ENCODE measurements at places on chromosomes 2 and 18.

DNA sequence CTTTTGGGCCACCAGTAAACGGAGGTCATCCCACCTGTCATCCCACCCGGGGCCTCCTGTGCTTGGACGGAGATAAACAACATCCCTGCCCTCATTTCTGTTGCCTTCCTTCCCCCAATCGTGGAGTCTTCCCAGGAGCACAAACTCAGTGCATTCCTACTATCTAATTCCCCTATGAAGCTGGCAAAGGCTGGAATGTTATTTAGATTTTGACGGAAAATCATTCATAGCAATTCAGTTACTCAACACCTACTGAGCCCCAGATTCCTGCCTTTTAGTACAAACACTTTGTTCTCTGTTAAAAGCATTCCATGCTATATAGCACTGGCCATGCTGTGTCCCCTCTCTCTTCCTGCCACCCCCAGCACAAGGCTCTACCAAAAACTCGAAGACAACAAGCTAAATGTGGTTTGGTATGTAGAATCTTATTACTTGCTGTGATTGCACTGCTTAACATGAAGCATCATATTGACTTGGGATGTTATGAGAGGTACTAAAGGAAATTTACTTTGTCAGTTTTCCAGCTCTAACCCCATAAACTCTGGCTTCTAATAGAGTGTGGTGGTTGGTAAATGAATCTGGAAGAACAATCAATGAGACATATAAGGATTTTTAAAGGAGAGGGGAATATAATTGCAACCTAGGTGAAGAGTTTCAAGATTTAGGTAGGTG, 32.3 kb upstream of the IMPA2 start:
- no peak for DNase-seq

DNA sequence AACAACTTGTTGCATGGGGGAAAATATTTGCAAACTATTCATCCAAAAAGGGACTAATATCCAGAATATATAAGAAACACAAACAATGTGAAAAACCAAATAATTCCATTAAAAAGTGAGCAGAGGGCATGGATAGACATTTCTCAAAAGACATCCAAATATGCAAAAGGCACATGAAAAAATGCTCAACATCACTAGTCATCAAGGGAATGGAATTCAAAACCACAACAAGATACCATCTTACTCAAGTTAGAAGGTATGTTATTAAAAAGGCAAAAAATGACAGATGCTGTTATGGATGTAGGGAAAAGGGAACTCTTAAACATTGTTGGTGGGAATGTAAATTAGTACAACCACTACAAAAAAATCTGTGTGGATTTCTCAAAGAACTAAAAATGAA, 396.5 kb downstream of the CCDC85A start:
- peak; percentile 68 for DNase-seq

- no peak for DNase-seq
Measured at GRCh38 chr18:44849361-44849760, 168.7 kb downstream of the SETBP1 start.

DNA sequence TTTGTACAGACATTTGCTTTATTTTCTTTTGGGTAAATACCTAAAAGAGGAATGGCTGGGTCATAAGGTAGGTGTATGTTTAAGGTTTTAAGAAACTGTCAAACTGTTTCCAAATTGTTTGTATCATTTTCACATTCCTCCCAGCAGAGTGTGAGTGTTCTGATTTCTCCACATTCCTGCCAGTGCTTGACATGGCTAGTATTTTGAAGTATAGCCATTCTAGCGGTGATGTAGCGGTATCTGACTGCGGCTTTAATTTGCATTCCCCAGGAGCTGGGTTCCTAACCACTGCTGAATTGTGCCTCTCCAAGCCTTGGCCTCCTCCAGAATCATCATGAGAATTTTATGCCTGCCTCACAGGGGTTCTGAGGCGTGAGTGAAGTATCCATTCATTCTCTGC, 61.8 kb upstream of the ARL4C start:
- no peak for DNase-seq

- no peak for DNase-seq
Measured at GRCh38 chr2:168047091-168047690, 200.2 kb downstream of the STK39 start.

- peak; percentile 98 for DNase-seq
Measured at GRCh38 chr2:37829202-37829601, 95.9 kb upstream of the RMDN2 start.

DNA sequence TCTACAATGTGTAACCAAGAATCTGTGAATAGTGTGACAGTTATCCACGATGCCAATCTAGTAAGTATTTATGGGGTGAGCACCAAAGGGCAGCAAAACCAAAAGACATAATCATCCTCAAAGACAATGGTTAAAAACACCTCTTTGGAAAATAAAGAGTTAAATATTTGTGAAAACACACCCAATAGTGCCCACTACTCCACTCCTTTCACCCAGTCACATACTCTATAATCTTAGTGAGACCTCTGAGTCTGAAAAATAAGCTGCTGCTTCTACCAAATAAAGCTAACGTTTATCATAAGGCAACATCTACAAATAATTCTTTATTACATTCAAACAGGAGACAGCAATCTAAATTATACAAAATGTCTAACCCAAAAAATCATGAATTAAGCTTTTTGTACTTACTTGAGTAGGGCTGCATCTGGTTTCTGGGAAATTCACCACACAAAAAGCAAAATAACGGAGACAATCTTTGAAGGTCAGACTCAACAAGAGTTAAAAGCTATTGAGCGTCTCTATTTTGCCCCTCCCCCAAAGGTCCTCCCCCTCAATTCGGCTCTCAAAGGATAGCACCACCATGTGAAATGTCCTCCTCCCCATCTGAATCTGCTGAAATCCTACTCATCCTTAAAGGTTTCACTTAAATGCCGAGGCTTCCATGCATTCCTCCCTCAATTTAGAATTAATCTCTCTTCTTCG, 2.0 kb downstream of the RAPH1 start:
- no peak for DNase-seq

DNA sequence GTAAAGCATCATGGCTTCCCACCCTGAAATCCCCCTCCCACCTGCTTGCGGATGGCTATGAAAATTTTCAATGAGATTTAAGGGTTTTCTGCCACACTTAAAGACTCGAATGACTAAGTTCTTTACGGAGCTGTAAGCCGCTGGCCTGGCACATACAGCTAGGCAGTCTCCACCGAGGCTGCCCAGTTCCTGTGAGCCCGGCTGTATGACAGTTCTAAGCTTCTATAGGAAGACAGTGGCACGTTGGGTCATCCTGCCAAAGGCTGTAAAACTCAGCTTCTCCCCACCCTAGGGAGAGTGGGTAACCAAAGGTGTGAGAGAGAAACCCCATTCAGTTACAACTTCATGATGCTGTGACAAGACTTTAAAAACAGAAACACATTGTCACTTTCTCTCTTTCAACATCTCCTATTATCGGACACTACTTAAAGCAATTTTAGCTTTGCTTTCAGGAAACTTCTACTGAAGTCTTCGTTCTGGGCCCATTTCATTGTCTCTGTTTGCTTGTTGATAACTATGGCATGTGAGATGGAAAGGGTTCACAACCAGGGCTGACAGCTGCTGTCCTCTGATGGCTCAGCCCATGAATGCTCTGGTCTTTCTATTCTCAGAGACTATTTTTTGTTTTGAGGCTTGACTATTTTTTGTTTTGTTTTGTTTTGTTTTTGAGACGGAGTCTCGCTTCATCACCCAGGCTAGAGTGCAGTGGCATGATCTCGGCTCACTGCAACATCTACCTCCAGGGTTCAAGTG, 7.1 kb downstream of the CASP8 start:
- no peak for DNase-seq

GRCh38 chr18:306608-307255, 38.9 kb upstream of the THOC1 start:
- DNase-seq, result no peak

DNA sequence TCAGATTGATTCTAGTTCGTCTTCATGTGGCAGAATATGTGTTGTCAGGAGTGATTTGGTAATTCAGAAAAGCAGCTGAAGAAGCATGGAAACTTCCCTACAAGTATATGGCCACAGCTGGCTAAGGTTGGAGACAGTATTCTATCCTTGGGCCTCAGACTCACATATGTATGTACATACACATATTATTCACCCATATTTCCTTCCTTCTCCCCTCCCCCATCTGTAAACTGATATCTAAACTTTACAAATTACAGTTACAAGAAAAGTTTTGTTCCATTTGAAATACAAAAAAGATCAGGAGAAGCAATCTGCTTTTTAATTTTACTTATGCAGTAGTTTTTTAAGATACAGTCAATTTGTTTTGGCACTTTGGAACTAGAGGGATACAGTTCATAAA, 3.1 kb downstream of the SP3 start:
- DNase-seq, result no peak

DNA sequence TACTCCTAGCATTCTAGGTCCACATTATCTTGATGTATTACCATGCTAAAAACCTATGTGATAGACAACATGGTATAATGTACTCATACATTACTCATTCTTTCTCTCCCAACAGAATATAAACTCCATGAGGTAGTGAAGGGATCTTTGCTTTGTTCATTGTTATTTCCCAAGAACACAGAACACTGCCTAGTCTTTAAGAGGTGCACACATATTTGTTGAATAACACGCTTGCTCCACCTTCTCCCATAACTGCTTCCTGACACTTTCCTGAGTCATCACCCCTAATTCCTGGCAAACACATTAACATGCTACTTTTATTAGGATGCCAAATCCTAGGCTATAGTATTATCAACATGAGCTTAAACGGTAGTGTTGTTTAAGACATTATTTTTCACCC, 41.3 kb downstream of the REV1 start:
- DNase-seq, result no peak

DNA sequence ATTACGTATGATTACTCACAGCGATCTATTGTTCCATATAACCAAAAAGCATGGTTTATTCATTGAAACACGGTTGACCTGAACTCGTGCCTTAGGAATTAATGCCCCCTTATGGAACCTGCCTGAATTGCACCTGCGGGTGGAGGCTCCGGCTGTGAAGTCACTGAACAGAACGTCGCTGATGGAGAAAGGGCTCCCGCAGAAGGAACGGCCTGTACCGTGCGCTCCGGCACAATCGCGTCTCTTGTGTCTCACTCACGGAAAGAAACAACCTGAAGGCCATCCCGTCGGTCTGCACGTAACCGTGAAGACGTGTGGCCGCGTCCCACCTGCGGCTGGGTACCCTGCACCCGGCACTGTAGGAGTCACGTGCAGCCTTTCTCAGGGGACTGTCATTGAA, 133.1 kb downstream of the NFATC1 start:
- peak; percentile 38 for DNase-seq

DNA sequence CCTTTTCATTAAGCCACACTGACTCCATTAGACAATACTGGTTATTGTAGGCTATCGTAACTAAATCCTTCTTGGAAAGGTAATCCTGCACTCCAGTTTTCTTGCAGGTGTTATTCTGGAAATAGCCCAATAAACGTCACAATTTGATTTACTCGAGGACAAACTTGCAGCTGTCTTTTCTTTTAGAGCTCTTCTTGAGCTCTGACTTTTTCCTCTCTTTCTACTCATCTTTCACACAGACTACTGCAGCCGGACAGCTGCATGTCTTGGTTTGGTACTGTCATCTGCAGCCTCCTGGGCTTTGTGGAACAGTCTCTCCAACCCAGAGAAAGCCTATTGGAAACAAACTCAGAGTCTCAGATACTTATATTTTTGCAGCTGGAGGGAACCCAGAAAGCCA, 23.0 kb upstream of the MSGN1 start:
- DNase-seq, result no peak

DNA sequence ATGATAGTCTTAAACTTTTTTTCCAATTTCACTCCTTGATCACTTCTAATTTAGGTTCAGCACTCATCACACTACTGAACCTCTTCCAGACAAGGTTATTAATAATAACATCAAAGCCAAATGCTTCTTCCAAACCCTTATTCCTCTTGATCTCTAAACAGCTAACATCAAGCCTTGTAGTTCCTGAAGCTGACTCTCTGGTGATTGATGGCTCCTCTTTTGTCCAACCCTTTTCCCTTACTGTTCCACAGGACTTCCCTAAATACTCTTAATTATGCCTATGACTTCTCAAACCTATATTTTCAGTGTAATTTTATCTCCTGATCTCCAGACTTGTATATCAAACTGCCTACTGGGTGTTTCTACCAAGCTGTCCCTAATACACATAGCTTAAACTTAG, 83.9 kb downstream of the FAM228A start:
- DNase-seq, result no peak

DNA sequence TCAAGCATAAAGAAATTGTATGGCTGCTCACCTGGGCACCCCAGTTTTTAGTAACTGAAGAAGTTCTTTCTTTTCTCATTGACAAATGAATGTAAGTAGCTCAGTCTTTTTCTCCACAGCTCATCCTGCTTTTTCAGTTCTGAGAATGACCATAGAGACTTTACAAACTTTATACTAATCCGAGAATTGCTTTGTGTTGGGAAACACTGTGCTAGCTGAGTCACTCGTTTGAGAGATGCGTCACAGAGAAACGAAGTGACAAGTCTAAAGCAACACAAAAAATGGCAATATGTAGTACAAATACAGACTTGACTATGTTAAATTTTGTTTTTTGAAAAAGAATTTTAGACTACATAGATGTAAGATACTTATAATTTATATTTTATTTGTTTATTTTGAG, 9.0 kb downstream of the LRRTM4 start:
- no peak for DNase-seq

GRCh38 chr2:20071397-20072383, 20.3 kb upstream of the LAPTM4A start:
- DNase-seq, result peak; percentile 97

GRCh38 chr18:49778826-49779465, 34.4 kb downstream of the ACAA2 start:
- DNase-seq, result no peak

GRCh38 chr18:13268158-13269012, 49.8 kb downstream of the LDLRAD4 start:
- DNase-seq, result no peak

DNA sequence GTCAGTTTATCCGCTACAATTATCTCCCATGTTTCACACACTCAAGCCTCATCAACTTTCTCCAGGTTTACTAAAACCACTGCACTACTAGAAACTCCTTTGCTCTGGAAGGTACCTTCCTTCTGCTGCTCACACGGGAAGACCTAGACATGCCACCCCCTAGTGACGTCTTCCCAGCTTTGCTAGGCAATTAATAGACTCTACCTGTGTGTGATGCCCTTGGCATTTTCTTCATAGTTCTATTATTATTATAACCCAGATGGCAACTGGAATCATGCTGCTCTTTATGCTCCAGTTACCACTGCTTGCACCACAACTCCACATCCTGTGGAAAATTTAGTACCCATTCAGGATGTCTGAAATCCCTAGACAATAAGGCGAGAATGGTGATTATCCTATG, 42.4 kb downstream of the CACNB4 start:
- no peak for DNase-seq

GRCh38 chr18:41881285-41881684, 73.7 kb upstream of the PIK3C3 start:
- peak; percentile 31 for DNase-seq

DNA sequence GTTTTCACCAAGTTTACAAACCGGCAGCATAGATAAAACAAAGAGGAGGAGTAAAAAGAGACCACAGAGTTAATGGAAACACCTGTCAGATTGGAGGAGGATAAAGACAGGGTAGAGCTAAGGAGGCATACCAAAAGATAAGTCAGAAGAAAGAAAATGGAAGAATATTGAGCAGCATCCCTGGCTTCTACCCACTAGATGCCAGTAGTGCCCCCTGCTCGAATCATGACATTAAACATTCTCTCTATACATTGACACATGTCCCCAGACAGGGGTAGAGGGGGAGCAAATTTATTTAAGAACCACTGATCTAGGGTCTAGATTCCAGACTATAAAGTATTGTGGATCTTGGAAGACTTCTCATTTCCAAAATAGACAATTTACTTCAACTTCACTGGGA, 159.8 kb upstream of the ETAA1 start:
- no peak for DNase-seq
